Astrocyte of the hippocampus (primary cell): ENCODE measurements at places on chromosomes 1 and 21.
A peak's percentile ranks its signal among the peaks of the same experiment; 100 is the strongest.

DNA sequence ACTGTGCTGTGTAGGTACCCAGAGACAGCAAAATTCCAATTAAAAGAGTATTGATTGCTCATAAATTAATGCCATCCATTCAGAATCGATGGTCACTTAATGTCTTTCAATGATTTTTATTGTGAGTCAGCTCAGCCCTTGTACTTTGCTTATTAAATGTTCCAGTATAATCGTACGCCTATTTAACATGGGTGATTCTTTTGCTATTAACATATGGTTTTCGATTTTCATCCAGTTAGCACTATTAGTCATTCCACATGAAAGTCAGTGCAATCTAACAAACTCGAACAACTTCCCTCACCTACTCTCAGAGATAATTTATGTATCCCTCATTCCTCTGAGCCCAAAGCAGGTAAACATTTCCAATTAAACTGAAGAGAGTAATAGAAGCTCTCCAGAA, 109.6 kb upstream of the APP start:
- no peak for DNase-seq

- DNase-seq: peak; percentile 75
Observed at GRCh38 chr1:2132222-2133038, 62.1 kb downstream of the FAAP20 start.

GRCh38 chr1:55420026-55420425, 204.9 kb upstream of the USP24 start:
- no peak for DNase-seq

DNA sequence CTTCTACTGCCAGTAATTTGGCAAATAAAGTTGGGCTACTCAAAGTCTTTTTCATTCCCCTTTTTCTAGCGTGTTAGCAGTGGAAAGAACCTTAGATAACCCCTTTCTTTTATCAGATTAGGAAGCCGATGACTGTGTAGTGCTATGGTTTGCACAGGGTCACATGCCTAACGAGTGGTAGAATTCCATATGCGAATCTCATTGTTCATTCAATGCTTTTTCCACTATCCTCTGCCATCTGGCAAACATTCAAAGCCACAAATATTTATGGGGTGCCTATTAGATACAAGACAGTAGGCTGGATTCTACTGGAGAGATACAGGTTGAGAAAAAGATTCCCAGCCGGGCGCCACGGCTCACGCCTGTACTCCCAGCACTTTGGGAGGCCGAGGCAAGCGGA, 14.9 kb upstream of the IER5 start:
- DNase-seq: peak; percentile 85

GRCh38 chr1:95308276-95309030, 74.4 kb downstream of the RWDD3 start:
- DNase-seq: no peak

GRCh38 chr1:167128261-167129227, 34.7 kb downstream of the STYXL2 start:
- DNase-seq: no peak

- no peak for DNase-seq
Observed at GRCh38 chr1:115556236-115556635, 85.5 kb upstream of the VANGL1 start.

GRCh38 chr21:22164912-22165311, 1166.7 kb downstream of the NCAM2 start:
- no peak for DNase-seq

DNA sequence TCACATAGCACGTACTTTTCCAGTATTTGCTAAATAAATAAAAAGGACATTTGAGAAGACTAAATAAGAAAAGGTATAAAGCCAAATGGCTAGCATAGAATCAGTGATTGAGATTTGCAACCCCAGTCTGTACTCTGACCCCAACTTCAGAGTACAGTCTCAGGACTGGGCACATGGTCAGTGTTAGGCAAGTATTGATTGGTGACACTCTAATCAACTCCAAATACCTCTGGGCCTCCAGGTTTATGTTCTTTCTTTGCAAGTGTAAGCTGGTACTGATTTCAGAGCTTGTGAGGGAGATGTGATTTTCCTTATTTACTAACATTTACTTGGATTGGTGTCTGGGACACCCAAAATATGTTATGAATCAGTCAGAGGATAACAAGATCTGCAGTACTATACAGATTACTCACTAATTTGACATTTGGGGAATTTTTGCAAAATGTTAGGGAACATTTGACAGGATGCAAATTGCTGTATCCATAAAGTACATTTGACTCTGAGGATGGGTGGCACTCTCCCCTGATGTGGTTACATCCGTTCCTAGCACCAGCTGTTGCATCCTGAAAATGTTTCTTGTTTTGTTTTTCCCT, 34.2 kb downstream of the LMO4 start:
- no peak for DNase-seq

DNA sequence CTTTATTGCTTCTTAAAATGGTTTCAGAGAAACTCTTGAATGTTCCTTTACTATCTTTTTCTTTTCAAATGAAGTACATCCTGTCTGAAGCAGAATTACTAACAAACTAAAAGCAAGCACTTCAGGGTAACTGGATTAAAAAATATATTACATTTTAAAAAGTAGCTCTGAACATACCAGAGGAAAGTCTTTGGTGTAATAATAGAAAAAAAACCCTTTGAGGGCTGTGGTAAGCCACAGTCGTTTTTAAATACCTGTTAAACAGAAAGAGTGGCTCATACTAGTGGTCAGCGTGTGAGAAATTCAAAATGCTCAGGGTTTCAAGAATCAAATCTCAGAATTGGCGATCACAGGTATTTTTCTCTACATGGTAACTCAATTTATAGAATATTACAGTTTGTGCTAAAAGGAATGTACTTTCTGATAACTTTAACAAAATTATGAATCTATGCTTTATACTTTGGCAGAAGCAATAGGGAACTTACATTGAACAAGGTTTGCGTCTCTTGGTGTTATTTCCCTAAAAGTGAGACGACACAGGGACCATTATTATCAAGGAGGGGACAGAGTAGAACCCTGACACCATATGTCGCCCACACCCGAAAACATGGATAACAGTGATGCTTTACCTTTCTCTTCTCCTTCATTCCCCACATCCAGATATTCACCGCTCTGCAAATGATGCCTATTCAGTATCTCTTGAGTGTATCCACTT, 97.0 kb upstream of the DPH5 start:
- peak; percentile 67 for DNase-seq

- no peak for DNase-seq
Observed at GRCh38 chr21:44940116-44940631, 345 bp downstream of the SLX9 start.

- no peak for DNase-seq
Observed at GRCh38 chr1:51312718-51313117, 17.6 kb downstream of the TTC39A start.

GRCh38 chr1:35449334-35450008, 107.7 kb downstream of the KIAA0319L start:
- peak; percentile 84 for DNase-seq

DNA sequence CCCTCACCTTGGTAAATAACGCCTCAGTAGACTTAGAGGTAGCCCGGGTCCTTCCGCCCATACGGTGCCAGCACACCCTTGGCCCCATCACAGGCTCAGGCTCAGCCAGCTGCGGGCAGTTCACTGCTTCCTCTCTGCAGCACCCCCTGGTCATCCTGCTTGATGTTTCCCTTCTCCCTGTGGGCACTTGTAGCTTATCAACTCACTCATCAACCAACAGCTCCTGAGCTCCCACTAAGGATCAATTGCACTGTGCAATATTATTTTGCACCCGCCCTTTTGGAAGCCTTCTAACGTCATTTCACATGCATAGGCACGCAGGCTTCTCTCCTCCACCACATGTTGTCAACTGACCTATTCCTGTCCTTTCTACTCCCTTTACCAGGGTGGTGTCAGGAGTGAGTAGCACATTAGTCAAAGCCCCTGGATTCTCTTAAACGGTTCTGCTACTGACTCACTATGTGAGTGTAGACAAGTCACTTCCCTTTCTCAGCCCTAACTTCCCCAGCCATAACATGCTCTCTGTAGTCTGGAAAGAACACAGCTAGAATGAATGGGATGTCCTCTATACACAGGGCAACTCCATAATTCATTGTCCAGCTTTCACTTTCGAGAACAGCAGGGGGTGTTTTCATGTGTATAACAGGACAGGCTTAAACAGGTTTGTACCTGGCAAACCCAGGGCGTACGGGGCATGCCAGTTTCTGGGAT, 47.1 kb upstream of the IRF2BP2 start:
- DNase-seq: peak; percentile 41

GRCh38 chr21:33202464-33203363, 27.0 kb upstream of the IFNAR2 start:
- DNase-seq: no peak

GRCh38 chr1:107704911-107705310, 260.1 kb downstream of the VAV3 start:
- DNase-seq: peak; percentile 23
